ENCODE measurements at places on chromosomes 2 and 18. TPM values are rescaled to one million over a fixed set of nuclear protein-coding genes. Genes with fewer than 3 reads are reported as not detected.

The ZSCAN30 gene
- 9.6 TPM for total RNA-seq

The TRABD2A gene
- total RNA-seq, result 0.56 TPM

The PJVK gene
- total RNA-seq, result 0.66 TPM

The EHD3 gene
- 5.9 TPM for total RNA-seq

The GLS gene
- 178 TPM for total RNA-seq

The DYNC1I2 gene
- total RNA-seq, result 142 TPM

The KLHL41 gene
- total RNA-seq, result 0.09 TPM

The FAM228B gene
- 3.5 TPM for total RNA-seq

The SLC5A7 gene
- not detected for total RNA-seq

The TMEM182 gene
- total RNA-seq, result 0.85 TPM
